ENCODE measurements at places on chromosomes 16 and 17.
A peak's percentile ranks its signal among the peaks of the same experiment; 100 is the strongest.

- DNase-seq: no peak
These were observed 98.9 kb downstream of the SDR42E1 start for GRCh38 chr16:81912395-81912794.

- no peak for DNase-seq
These were observed 187.2 kb downstream of the CDK5R1 start for GRCh38 chr17:32673964-32674363.

DNA sequence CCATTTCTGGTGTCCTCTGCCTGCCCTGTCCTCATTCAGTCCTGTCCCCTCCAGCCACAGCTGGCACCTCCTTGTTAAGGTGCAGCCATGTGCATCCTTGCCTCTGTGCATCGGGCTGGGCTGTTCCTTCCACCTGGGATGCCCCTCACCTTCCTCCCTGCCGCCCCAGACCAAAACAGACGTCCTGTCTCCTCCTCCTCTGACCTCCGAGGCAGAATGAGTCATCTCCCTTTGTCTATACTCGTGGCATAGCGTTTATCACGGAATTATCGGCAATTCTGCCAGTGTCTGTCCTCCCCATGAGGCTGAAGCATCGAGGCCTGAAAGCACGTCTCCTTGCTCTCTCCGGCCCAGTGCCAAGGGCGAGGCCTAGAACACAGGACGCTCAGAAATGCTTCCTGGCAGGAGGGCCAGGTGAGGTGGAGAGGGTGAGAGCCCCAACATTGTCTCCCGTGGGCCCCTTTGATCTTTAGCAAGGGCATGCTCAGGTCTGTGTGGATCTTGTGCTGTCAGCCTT, 4.6 kb downstream of the RAI1 start:
- peak; percentile 69 for DNase-seq

DNA sequence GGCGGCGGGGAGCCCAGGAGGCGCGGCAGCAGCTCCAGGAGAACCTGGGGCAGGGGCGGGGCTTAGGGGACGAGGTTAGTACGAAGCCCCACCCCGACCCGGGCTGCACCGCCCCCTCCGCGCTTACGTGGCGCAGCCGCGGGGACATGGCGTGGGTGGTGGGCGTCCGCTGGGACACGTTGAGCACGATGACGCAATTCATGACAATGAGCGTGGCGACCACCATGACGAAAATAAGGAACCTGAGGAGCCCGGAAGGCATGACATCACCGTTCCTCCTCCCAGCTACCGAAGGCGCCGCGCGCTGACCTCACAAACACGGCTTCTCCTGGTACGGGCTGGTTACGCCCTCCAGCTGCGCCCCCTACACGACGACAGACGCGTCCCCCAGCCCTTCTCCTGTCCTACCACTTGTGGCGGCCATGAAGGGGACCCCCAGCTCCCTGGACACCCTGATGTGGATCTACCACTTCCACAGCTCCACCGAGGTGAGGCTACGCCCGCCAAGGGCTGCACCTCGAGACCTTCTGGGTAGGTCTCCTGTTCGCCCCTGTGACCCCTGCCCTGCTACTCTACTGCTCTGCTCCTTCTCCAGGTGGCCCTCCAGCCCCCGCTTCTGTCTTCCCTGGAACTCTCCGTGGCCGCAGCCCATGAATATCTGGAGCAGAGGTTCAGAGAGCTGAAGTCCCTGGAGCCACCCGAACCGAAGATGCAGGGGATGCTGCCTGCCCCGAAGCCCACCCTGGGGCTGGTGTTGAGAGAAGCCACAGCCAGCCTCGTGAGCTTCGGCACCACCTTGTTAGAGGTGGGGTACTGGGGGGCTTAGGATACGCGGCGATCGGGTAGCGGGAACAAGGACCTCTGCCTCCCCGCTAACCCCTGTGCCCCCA, at the start of gene C17orf107:
TSS of gene C17orf107 (plus strand) at position 196 of the 890 bp plus-strand sequence. CDS start at position 423, 227 bp downstream.
- DNase-seq: no peak

GRCh38 chr16:85187002-85187401, 74.7 kb upstream of the CIBAR2 start:
- peak; percentile 76 for DNase-seq

DNA sequence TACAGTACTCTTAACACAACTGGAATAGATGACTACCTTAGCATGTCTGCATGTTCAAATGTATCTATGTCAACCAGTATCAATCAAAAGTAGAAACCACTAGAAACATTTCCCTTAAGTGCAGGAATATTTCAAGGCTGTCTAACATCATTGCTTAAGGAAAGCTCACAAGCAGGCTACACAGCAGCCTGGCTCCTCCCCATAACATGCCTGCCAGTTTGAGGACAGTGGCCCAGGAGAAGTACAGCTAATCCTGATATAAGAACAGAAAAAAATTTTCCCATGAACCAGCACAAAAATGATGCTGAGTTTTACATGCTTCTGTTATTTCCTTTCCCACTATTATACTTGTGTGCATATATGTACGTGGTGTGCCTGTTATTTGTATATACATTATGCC, 175.1 kb downstream of the MYO1D start:
- no peak for DNase-seq

DNA sequence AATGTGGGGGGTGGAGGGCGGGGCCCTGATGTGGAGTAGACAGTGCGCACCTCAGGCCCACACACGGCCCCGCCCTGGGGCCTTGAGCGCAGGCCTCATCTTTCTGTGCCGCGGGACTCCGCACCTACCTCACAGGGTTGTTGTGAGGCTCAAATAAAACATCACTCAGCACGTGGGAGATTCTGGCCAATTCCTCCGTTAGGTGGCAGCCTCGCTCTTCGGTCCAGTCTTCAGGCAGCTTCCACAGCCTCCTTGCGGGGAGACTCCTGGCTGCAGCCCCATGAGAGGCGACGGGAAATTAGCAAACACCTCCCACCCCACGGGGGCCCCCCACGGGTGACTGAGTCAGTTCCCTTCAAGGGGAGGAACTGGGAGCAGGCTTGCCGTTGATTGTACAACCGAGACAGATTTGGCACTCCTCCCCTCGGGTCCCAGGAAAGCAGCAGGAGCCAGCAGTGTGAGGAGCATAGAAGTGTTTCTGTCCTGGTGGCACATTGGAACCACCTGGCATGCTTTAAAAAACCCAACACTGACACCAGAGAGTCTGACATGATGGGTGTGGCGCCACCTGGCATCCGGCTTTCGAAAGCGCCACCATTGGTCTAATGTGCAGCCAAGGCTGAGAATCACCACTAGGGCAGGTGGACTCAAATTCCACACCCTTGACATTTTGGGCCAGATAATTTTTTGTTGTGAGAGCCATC, 7.6 kb downstream of the MRM1 start:
- peak; percentile 78 for DNase-seq

DNA sequence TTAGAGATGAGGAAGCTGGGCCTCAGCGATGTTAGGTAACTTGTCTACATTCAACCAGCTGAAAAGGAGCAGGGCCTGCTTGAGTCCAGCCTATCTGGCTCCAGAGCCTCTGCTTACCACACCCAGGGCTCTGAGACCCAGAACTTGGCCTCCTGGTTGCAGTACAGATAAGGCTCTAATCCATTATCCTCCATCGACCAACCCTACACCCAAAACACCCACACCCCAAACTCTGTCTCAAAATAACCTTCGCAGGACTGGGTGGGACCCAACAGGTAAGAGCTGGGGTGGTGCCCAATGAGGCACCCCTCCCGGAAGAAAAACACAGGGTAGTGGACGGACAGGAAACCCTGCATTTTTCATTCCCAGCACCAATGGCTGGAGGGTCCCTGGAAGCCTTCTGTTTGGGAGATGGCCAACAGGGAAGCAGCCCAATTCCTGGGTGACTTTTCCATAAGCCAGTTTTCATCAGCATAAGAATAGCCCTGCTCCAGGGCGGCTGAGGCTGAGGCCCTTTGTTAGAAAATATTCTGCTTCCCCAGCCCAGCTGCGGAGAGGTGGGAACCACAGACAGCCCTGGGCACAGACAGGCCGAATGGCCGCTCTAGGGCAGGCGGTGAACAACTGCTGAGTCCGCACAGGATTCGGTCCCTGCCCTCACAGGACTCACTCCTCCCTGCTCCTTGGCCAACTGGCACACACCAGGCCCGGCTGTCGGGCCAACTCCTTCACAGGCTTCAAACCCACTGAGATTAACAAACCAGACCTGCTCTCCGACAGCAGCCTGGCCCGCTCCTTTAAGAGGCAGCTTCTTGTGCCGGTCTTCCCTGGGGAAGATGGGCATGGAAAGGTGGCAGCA, 9.8 kb downstream of the SMIM5 start:
- DNase-seq: no peak

GRCh38 chr17:76879691-76880090, 11.5 kb downstream of the MGAT5B start:
- DNase-seq: no peak

- DNase-seq: no peak
These were observed 625 bp downstream of the DVL2 start for GRCh38 chr17:7233701-7234082.

DNA sequence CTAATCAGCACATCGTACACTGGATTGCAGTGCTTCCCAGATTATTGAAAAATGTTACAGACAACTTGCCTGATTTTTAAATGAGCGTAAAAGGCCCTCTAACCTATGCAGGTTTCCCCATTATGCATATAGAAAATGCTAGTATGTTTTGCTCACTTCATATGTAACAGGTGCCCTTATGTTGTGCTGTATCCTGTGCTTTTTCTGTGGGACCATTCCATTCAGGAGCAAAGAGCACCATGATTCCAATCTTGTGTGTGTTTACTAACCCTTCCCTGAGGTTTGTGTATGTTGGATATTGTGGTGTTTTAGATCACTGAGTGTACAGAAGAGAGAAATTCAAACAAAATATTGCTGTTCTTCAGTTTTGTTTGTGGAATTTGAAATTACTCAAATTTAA, 12.9 kb downstream of the PTRH2 start:
- DNase-seq: no peak

GRCh38 chr17:65058593-65058992, 2.1 kb upstream of the GNA13 start:
- no peak for DNase-seq

GRCh38 chr17:19332371-19333131, 30.0 kb downstream of the B9D1 start:
- peak; percentile 45 for DNase-seq

DNA sequence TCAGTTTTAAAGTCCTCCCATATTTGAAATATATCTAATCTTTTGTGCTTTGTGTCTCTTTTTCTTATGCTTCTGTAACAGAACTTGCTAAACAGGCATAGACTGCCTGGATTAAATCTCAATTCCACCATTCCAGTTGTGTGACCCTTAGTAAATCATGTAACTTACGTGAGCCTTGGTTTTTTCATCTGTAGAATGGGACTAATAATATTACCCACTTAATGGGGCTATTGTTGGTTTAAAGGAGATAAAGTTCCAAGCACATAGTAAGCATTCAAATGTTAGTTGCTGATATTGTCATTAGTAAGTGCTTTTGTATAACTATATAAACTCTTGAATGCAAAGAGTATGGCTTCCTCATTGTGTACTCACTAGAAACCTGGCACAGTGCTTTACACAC, 5.9 kb upstream of the VWA3A start:
- DNase-seq: no peak

DNA sequence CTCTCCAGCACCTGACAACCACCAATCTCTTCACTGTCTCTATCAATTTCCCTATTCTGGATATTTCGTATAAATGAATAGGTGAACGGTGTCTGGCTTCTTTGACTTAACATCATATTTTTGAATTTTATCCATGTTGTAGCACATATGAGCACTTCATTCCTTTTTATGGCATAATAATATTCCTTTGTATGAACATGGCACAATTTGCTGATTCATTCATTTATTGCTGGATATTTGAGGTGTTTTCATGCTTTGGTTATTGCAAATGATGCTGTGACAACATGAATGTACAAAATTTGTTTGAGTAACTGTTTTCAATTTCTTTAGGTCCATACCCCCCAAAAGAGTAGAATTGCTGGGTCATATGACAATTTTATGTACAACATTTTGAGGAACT, 12.0 kb downstream of the CCDC182 start:
- DNase-seq: no peak

- no peak for DNase-seq
These were observed 1.1 kb downstream of the DCUN1D3 start for GRCh38 chr16:20899071-20899470.

DNA sequence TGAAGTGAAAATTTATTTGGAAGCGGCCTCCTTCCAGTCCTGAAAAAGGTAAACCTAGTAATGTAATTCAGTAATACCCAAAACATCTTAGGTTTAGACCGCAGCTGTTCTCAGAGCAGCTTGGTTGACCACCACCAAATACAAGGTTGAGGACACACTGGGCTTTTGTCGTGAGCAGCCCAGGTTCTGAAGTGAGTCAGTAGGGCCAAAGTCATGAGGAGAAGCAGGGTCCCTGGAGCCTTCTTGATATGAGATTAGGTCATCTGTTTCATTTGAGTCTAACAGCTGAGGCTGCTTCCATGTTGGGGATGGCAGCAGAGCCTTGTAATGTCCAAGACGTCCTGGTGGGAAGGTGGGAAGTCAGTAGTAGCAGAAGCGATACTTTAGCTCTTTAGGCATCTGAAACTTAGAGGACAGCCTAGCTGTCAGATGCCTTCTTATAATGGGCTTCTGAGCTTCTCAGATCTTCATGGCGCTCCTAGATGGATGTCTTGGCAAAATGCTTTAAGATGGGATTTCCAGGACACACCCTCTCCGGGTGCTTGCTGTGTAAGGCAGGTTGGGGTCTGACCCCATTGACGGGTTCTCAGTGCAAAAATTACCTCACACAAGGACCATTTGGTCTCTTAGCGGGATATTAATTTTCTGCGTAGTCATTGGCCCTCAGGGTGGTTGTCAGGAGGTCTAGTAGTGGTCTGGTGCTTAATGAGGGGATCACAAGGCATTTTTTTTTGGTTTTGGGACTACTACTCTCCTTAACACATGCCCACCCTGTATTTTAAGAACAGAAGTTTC, 2.4 kb downstream of the ALKBH5 start:
- DNase-seq: no peak

- no peak for DNase-seq
These were observed 41.5 kb downstream of the AIPL1 start for GRCh38 chr17:6393351-6393952.

DNA sequence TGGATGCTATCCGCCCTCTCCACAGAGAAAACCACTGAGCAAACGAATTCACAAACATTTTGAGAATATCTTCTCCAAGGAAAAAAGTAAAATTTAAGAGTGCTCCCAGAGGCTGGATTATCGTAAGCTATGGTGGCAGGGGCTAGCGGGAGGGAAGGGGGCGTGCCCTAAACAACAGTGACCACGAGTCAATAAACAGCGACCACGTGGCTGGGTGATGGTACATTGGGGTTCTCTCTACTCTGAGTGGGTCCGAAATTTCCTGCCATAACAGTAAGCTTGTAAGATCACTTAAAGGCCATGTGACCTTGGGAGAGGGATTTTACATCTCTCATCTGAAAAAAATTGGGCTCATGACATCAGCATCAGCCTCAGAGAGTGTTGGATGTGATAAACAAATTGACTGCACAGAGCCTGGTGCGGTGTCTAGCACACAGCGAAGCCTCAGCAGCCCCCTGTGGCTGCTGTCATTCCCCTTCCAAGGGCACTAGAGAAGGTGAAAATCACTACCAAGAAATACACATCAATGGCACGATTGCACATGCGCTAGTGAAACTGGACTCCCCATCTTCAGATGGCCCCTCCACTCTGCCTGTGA, 213.2 kb downstream of the XYLT1 start:
- DNase-seq: no peak

- DNase-seq: no peak
These were observed 16.8 kb upstream of the CCL1 start for GRCh38 chr17:34379868-34380267.

Data from BE2C (cell line).